ENCODE measurements at places on chromosomes 12 and 14.

DNA sequence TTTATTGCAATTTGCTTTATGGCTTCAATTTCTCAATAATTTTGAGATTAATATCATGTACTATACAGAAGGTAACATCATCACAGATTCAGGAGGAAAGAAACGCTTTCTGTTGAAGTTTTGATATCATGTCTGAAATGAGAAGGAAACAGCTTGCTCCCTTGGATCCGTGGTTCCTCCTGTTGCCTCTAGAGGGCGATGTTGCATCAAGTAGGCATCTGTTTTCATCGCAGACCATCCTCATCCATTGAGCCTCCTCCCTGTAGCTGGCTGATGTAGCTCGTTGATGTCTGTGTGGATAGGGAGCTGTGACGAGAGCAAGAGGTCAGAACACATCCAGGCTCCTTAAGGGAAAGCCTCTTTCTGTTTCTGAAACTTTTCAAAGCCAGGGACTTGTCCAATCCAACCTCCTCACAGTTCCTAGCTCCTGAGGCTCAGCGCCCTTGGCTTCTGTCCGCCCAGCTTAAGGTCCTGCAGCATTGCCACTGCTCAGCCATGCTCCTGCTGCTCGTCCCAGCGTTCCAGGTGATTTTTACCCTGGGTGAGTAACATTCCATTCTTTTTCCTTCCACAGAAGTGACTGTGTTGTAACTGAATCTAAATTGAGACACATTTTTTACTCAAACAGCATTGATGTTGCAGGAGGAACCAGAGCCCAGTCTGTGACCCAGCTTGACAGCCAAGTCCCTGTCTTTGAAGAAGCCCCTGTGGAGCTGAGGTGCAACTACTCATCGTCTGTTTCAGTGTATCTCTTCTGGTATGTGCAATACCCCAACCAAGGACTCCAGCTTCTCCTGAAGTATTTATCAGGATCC is 304.8 kb upstream of the OR4E1 start:
- no peak for DNase-seq

DNA sequence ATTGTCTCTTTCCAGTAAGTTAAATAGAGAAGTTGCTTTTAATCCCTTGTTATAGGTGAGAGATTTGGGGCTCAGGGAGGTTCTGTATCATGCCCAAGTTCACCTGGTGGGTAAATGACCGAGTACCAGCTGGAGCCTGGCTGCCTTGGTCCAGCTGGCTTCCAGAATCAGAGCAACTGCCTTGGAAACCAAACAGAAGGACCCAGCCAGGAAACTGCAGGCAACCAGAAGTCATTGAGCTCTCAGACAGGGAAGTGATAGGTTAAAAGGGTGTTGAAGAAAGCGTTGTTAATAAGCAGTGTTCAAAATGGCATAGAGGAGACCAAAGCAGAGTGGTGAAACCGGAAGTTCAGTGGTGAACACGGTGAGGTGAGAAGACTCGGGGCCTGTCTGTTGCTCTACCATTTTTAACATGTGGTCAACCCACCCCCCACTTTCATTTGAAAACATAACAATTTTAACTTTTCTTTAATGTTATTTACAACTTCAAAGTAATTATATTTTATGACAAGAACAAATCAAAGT is 54.9 kb downstream of the PLEKHG7 start:
- DNase-seq: no peak

- no peak for DNase-seq
Observed at GRCh38 chr12:93274937-93275336, 102.8 kb upstream of the NUDT4 start.

DNA sequence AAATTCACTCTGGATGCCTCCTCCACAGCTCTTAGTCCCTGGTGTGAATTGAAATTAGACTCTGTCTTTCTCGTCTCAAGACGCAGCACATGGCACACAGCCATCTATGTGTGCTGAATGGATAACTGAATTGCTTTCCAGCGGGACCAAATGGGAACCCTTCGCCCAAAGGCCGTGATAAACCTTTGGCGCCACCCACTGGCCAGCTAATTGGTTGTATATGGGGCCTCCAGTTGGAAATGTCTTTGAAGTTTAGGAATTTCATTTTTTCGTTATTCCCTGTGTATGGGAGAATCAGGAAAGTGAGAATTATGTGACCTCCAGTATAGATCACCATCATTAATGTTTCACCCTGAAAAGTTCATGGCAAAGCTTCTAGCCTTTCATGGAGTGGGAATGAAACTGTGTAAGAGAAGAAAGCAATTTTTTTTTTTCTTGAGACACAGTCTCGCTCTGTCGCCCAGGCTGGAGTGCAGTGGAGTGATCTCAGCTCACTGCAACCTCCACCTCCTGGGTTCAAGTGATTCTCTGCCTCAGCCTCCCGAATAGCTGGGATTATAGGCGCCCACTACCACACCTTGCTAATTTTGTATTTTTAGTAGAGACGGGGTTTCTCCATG is 9.8 kb upstream of the HSP90AA1 start:
- DNase-seq: peak; percentile 55

GRCh38 chr14:75123991-75124390 is 2.9 kb downstream of the NEK9 start:
- DNase-seq: no peak

DNA sequence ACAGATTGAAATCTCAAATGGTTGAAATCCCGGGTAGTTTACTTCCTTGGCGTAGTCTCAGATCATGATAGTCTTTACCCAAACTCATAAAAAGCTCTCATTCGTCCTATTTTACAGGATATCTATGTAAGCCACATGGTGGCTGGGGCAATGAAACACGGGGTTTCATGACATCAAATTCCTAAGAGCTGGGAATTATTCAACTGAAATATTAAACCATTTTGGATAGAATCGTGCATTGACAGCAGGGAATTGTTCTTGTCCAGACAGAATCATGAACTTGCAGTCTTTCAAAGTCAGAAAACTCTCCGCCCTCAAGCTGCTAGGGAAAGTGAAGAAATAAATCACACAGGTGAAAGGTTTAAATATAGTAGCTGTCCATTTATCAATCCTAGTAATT is 33.2 kb upstream of the PRKAB1 start:
- no peak for DNase-seq

DNA sequence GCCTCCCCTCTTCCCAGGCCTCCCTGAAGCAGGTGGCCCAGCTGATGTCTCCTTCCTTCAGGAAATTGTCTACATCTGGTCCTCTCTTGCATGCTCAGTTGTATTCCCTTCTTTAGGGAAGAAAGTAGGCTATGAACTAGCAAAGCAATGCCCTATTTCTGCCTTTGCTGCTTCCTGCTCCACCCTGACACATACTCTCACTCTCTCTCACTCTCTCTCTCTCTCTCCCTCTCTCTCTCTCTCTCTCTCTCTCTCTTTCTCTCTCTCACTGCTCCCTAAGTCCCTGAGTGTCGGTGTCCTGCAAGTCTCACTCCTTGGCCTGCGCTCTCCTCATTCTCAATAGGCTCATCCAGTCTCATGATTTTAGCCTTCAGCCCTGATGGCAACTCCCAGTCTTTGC is 19.4 kb upstream of the PARP11 start:
- DNase-seq: no peak

DNA sequence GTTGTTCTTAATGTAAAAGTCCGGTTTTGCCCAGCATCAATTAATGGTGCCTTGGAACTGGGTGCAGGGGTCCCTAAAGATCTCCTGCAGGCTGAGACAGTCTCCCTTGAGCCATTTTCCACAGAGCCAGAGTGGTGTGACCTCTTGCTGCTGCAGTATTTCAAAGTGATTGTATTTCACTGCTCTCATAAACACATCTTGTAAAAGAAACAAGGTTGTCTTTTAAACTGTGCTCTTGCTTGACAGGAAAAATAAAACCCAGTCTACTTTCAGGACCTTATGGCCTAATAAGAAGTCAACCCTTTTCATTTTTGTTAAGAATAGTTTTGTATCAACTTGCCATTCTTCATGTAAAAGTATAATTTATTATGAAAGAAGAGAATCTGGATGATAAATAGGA is 44.7 kb downstream of the TMEM117 start:
- no peak for DNase-seq

GRCh38 chr12:68290126-68290525 is 36.7 kb upstream of the IL22 start:
- DNase-seq: no peak

GRCh38 chr14:37550511-37550910 is 44.5 kb downstream of the FOXA1 start:
- DNase-seq: peak; percentile 76

DNA sequence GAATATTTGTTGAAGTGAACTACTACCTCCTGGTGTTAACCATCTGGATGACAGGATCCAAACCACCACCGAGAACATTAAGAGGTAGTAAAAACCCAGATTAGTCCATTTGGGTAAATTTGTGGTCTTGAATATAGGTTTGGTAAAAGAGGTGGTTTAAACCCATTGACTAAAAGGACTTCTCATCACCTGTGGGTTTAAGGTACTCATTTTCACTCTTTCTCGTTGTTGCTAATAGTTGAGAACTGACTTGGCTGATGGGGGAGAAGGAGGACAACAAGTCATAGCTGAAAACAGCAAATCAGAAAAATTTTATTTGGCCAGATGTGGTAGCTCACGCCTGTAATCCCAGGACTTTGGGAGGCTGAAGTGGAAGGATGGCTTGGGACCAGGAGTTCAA is 59.2 kb downstream of the ACADS start:
- no peak for DNase-seq

DNA sequence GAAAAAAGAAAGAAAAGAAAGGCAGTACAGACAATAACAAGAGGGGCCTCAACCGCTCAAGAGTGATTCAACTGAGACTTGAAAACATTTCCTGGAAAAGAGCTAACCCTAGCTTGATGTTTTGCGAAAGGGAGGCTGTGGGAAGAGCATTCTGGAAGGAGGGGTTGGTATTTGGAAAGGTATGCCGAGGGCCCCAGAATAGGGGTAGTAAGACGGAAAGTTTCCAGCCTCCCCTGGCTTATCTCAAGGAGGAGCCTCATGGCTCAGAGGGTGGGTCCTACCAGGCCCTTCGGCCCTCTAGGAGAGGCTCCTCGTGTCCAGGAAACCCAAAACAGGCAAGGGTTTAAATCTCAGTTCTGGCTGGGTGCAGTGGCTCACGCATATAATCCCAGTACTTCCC is 8.4 kb downstream of the RNU4-2 start:
- DNase-seq: no peak

DNA sequence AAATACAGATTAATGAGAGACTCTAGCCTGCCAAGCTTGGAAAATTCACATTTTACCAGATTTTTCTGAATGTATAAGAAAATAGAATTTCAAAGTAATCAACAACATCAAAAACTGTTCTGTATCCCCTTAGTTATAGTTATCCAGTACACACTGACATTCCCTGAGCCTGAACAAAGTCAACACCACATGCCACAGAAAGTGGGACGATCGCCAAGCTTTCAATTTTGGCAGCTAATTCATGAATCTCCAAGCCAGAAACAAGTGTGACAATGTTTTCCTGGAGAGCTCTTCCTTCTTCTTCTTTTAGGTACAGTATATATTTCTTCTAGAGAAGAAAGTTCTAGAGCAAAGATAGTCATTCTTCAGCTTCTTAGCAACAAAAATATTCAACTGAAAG is 290.2 kb downstream of the PRKD1 start:
- peak; percentile 39 for DNase-seq

DNA sequence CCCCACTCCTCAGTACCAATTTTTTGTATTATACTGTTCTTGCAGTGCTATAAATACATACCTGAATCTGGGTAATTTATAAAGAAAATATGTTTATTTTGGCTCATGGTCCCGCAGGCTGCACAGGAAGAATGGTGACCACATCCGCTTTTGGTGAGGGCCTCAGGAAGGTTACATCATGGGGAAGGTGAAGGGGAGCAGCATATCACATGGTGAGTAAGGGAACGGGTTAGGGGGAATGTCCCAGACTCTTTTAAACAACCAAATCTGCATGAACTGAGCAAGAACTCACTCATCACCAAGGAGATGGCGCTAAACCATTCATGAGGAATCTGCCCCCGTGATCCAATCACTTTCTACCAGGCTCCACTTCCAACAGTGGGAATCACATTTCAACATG is 40.0 kb downstream of the OSBPL8 start:
- no peak for DNase-seq

- DNase-seq: no peak
Observed at GRCh38 chr12:697481-697880, 34.2 kb upstream of the NINJ2 start.

DNA sequence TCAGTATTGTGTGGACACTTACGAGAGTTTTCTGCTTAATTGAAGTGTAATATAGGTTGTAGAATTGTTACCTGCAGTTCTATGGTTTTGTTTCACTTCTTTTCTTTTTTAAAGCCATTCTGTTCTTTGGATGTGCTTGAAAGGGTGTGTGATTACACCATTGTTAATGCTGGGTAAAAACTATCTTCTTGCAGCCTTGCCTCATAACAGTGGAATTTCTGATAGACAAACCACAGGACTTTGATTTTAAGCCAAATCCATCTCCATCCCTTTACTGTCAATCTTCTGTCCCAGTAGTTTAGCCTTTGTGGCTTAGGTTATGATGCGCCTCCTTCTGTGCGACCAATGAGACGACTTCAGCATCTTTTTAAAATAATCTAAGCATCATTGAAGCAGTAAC is 182.3 kb downstream of the PELI2 start:
- DNase-seq: peak; percentile 56

GRCh38 chr14:105313381-105314286 is 914 bp upstream of the PACS2 start:
- DNase-seq: no peak

DNA sequence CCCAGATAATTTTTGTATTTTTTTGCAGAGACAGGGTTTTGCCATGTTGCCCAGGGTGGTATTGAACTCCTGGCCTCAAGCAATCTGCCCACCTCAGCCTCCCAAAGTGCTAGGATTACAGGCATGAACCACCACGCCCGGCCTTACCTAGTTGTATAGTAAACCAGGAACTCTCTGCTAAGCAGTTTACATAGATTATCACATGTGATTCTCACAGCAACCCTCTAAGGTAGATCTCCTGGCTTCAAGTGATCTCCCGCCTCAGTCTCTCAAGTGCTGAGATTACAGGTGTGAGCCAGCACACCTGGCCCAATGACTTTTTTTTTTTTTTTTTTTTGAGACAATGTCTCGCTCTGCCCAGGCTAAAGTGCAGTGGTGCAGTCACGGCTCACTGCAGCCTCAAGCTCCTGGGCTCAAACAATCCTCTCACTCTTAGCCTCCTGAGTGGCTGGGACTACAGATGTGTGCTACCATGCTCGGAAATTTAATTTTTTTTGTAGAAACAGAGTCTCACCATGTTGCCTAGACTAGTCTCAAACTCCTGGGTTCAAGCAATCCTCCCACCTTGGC is 26.0 kb upstream of the ATP2A2 start:
- DNase-seq: no peak

GRCh38 chr12:89950421-89950820 is 241.8 kb upstream of the ATP2B1 start:
- DNase-seq: no peak

DNA sequence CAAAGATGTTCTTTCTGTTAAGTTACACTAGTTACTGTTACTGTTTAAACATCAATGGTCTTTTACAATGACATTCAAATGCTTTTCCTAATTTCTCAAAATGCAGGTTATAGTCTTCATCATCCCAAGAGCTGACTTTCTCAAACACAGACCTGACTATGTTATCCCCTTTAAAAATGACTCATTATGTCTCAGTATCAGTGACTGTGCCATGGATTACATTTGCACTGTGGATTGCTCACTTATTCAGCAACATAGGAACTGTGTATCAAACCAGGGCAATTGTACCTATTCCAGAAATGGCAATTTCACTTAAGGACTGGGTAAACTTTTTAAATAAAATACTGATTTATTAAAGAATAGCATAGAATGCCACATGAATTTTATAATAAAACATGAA is 630.2 kb upstream of the NOVA1 start:
- DNase-seq: no peak

GRCh38 chr14:76574416-76575095 is 186.7 kb upstream of the VASH1 start:
- no peak for DNase-seq

GRCh38 chr12:113251404-113252070 is 30.3 kb downstream of the TPCN1 start:
- DNase-seq: no peak

GRCh38 chr12:14954269-14954668 is 7.1 kb downstream of the ARHGDIB start:
- no peak for DNase-seq

Data from fibroblast of skin of left biceps (primary cell).